ENCODE measurements at places on chromosomes 6 and 20.

DNA sequence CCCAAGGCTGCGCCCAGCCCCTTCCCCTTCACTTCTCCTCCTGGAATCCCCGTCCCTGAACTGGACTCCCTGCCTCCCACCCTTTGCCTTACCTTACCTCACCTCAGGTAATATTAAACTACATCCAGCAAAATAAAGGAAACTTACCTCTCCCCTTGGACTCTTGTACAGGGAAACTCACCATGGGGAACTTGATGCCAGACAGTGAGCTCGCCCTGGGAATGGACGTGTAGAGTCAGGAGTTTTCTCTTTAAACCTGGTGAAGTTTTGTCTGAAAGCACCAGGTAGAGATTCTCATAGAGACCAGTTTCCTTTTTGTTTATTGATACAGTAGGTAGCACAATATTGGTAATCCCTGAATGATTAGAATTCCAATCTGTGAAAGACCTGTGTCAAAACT, 544 bp upstream of the HLA-C start:
- DNase-seq, result peak; percentile 24

DNA sequence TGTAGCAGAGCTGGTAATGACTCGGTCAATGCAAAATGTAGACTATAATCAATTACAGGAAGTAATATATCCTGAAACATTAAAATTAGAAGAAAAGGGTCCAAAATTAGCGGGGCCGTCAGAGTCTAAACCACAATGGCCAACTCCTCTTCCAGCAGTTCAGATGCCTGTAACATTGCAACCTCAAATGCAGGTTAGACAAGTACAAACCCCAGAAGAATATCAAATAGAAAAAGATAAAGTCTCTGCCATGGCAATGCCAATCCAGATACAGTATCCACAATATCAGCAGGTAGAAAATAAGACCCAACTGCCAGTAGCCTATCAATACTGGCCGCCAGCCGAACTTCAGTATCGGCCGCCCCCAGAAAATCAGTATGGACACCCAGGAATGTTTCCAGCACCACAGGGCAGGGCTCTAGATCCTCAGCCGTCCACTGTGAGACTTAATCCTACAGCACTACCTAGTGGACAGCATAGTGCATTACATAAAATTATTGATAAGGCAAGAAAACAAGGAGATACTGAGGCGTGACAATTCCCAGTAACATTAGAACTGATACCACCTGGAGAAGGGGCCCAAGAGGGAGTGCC, 158.4 kb downstream of the GPX5 start:
- peak; percentile 64 for DNase-seq

DNA sequence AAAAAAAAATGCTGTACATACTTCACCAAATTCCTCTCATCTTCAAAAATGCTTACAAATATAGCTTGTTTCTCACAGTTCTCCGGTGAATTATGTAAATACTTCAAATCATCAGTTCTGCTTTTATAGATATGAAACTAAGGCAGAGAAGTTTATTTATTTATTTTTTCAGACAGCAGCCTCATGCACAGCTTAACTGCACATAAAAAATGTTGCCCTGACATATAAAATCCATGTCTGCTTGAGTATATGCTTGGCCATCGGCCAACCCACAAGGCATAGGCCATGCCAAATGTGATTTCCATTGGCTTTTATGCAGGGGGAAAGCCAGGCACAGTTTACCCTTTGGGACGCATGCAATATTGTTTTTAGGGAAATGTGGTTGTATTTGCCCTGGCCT, 57.3 kb upstream of the PHACTR2 start:
- DNase-seq, result peak; percentile 44

- no peak for DNase-seq
These were observed 399.4 kb downstream of the CD83 start for GRCh38 chr6:14516956-14517355.

GRCh38 chr6:89643406-89643805, 4.9 kb upstream of the LYRM2 start:
- no peak for DNase-seq

- DNase-seq, result no peak
These were observed 976.1 kb upstream of the MAP3K7 start for GRCh38 chr6:91562955-91563354.

GRCh38 chr6:108288742-108289141, 6.1 kb upstream of the AFG1L start:
- no peak for DNase-seq

- no peak for DNase-seq
These were observed 272.4 kb upstream of the EXOC2 start for GRCh38 chr6:965343-965742.

DNA sequence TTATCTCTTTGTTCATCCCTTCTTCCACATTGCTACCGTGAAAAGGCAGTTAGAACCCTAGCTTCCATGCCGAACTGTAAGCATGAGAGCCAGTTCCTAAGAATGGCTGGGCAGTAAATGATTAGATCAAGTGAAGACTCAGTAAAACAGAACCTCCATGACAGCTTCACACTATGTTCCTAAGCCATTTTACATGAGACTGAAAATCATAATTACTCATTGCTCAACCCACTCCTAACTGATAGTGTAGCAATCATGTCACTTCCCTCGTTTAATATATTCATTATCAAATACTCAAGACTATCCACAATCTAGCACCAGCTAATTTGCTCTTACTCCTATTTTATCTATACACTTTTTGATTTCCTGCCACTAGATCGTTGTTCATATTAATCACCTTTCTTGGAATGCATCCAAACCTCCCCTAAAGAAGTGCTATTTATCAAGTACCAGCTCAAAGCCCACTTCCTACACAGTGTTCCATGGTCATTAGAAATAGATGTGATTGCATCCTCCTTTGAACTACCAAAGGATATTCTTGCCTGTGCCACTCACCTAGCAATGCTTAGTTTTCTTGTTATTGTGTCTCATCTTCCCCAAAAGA, 6.0 kb downstream of the TMEM30A start:
- DNase-seq, result peak; percentile 44

DNA sequence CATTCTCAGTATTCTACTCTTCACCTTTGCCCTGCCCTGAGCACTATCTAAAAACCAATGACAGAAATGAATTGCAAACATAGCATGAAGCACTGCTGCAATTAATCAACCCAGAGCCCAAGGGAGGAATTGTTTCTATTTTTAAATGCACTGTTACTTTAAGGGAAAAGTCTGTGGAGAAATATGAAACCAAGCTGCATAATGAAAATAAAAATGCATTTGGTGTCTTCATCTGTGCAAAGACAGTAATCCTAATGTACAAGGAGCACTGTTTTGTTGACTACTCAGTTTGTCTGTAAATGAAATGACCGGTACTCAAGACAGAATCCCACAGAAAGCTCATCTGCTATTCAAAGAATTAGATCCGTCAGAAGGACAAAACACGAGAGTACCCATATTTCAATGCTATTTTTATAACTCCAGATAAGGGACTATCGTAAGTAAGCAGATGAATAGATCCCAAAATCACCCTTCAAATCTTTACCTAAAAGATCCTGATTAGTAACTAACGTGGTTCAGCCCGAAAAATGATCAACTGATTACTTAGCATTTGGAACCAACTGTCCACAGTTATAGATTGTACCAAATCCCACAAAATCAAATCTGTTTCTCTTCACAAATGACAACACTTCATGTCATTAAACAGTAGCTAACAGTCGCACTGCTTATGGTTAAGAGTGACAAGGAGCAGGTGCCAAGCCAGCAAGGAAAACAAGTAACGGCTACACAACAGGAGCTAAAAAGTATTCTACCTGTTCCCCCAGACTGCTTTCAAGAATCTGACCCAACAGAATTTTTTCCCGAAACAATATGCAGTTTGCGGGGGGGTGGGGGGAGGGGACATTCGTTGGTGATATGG, 2.4 kb downstream of the KIF13A start:
- no peak for DNase-seq

DNA sequence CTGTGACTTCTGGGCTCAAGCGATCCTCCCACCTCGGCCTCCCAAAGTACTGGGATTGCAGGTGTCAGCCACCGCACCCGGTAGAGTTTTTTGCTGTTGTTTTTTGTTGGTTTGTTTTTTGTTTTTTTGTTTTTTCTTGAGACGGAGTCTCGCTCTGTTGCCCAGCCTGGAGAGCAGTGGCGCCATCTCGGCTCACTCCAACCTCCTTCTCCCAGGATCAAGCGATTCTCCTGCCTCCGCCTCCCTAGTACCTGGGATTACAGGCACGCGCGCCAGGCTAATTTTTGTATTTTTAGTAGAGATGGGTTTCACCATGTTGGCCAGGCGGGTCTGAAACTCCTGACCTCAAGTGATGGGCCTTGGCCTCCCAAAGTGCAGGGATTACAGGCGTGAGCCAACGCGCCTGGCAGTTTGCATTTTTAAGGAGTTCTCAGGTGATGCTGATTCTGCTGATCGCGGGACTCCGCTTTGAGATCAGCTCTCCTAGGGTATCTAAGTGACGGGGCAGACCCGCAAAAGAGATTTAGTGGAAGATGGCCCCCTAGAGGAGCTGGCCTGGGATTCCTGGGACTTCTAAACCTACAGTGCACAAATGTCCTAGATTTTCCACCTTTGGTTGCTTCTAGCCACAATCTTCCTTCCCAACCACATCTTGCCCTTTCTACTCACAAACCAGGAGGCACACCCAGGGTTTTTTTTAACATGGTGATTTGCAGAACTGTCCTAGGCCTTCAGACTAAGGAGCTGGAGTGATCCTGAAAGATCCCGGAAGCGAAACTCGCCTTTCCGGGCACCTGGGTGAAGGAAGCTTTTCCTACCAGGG, 45.2 kb downstream of the DPPA5 start:
- peak; percentile 17 for DNase-seq

- peak; percentile 38 for DNase-seq
These were observed 26.7 kb downstream of the ZNF337 start for GRCh38 chr20:25669826-25670422.

DNA sequence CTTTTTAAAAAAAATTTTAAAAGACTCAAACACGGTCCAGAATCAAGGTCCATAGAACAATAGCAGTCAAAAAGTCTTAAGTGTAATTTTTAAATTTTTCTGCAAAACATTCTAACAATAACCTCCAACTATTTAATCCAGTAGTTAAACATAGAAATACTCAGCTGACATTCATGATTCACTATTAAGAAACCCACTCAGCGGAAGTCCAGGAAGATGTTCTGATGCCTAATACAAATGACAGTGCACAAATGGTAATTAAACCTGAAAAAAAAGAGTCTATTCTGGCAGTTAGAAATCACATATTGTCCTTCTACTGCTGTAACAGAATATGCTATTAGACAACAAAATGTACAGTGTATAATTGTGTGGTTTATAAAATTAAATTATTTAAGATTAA, 128.2 kb upstream of the BMP5 start:
- DNase-seq, result no peak

DNA sequence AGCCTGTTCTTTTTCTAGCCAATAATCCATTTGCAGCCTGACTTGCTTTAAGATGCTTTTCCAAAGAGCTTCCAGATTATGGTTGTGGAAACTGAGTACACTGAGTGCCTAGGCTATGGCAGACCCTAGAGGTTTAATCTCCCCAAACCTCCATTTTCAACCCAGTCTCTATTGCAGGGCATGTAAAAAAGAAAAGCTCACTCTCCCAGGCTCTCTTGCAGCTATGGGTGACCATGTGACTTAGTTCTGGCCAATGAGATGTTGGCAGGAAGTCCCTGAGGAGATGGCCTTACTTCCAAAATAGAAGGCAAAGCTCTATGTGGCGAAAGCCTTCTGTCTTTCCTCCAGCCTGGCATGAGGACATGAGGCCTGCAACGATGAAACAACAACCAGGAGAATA, 3.8 kb downstream of the PDRG1 start:
- peak; percentile 33 for DNase-seq

- no peak for DNase-seq
These were observed 78.6 kb downstream of the JARID2 start for GRCh38 chr6:15324427-15324985.

DNA sequence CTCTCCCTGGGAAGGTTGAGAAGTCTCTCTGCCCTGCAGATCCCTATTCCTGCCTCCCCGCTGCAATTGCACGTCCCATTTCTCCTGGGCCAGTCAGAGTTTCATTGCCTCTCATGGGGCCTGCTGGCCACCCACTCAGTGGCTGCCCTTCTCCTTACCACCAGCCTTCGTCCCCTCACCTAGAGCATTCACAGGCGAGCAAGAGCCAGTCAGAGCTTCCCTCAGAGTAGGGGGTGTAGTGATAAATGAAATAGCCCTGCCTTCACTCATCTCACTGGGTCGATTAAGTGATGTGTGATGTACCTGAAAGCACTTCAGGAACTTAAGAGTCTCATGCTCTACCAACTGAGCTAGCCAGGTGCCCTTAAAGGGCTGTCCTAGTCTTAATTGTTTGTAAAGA, 52.0 kb upstream of the FANCE start:
- DNase-seq, result no peak

DNA sequence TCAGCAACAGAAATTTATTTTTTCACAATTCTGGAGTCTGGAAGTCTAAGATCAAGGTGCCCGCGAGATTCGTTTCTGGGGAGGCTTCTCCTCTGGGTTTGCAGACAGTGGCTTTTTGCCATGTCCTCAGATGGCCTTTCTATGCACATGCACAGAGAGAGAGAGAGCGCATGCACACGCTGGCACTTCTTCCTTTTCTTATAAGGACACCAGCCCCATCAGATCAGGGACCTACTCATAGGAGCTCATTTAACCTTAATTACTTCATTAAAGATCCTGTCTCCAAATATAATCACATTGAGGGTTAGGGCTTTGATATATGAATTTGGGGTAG, 260.7 kb upstream of the PLCB4 start:
- peak; percentile 27 for DNase-seq

GRCh38 chr6:43665376-43665775, 20.5 kb downstream of the RSPH9 start:
- no peak for DNase-seq

- DNase-seq, result no peak
These were observed 219.2 kb upstream of the LRFN2 start for GRCh38 chr6:40806256-40806864.

- DNase-seq, result peak; percentile 24
These were observed 11.0 kb downstream of the TBPL1 start for GRCh38 chr6:133964052-133964451.

- DNase-seq, result no peak
These were observed 120.9 kb upstream of the IFNGR1 start for GRCh38 chr6:137339929-137340559.

- peak; percentile 16 for DNase-seq
These were observed at the start of gene B3GAT2 for GRCh38 chr6:70956451-70957283. Gene B3GAT2 (minus strand): TSS chr6:70957060. CDS start chr6:70956429, 631 bp downstream.

DNA sequence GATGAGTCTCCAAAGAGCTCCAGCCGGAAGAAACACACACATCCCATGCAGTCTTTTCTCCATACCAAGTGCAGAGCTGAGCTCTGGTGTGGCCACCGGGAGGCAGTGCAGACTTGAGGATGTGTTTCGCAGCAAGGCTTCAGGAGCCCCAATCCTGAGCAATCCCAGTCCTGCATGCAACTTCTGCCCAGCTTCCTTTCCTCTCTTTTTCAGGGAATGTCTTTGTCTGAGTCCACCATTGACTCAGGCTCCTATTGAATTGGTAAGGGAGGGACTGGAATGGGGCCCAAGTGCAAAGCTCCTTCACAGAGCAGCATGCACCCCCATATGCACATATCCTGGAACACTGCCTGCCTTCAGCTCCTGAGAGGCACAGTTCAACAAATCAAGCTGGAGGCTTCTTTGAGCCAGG, 50.5 kb upstream of the ASIP start:
- DNase-seq, result peak; percentile 73

- DNase-seq, result no peak
These were observed 751.0 kb downstream of the CD109 start for GRCh38 chr6:74447013-74447412.

DNA sequence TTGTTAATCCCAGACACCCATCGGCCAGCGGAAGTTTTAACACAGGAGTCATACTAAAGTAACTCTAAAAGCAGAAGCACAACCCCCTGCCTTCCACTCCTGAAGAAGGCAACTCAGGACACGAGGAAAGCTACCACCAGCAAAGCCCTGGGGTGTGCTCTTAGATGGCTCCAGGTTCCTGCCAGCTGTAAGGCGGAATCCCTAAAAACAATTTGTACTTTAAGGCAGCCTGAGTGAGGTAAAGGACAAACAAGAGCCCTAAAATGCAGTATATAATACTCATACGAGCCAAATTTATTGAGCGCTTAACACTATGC, 8.7 kb downstream of the NDRG3 start:
- no peak for DNase-seq
